M059J (cell line): ENCODE measurements at places on chromosomes 5 and 9. TPM values are rescaled to one million over a fixed set of nuclear protein-coding genes. Genes with fewer than 3 reads are reported as not detected.

FAM169A gene
- 5.3 and 10.7 TPM in 2 replicates for total RNA-seq

TICAM2 gene
- total RNA-seq = 14.0 and 16.0 TPM in 2 replicates

TRPM3 gene
- 0.07 TPM in 1 of 2 replicates, not detected in the other for total RNA-seq

PAIP1 gene
- 155 and 192 TPM in 2 replicates for total RNA-seq

FOXD4 gene
- 0.05 TPM in 1 of 2 replicates, not detected in the other for total RNA-seq

GZMA gene
- not detected in 2 replicates for total RNA-seq

PCDHGA7 gene
- total RNA-seq = 0.17 TPM in 1 of 2 replicates, not detected in the other

FGFR4 gene
- 0.62 TPM in 1 of 2 replicates, not detected in the other for total RNA-seq

SLC6A18 gene
- not detected in 2 replicates for total RNA-seq

PCDHGA3 gene
- total RNA-seq = 0.49 TPM in 1 of 2 replicates, not detected in the other

ZMYND19 gene
- 20.6 and 33.0 TPM in 2 replicates for total RNA-seq

TRIM36 gene
- 1.6 and 3.6 TPM in 2 replicates for total RNA-seq

ARL14EPL gene
- 0.37 TPM in 1 of 2 replicates, not detected in the other for total RNA-seq

DDX4 gene
- not detected in 2 replicates for total RNA-seq

PFN3 gene
- total RNA-seq = not detected in 2 replicates

IL11RA gene
- total RNA-seq = 13.8 and 16.5 TPM in 2 replicates

PCDHGA11 gene
- total RNA-seq = 0.05 TPM in 1 of 2 replicates, not detected in the other

C9 gene
- not detected in 2 replicates for total RNA-seq

LCN15 gene
- not detected in 2 replicates for total RNA-seq

TMEM232 gene
- total RNA-seq = 0.15 and 0.22 TPM in 2 replicates

SAPCD2 gene
- 11.8 and 28.5 TPM in 2 replicates for total RNA-seq

RFK gene
- total RNA-seq = 37.6 and 42.7 TPM in 2 replicates

ANKRD55 gene
- total RNA-seq = 0.17 TPM in 1 of 2 replicates, not detected in the other

NRARP gene
- total RNA-seq = not detected in 2 replicates

PRLR gene
- 0.96 TPM in 2 replicates for total RNA-seq

GABRP gene
- total RNA-seq = not detected in 2 replicates

IFNA2 gene
- not detected in 2 replicates for total RNA-seq

PPP2R2B gene
- total RNA-seq = 7.6 and 9.1 TPM in 2 replicates

SOX30 gene
- 0.12 and 0.22 TPM in 2 replicates for total RNA-seq

SGCD gene
- 0.49 and 1.7 TPM in 2 replicates for total RNA-seq

PDGFRB gene
- 23.5 and 44.4 TPM in 2 replicates for total RNA-seq

OLFM1 gene
- total RNA-seq = 0.42 TPM in 1 of 2 replicates, not detected in the other

FRRS1L gene
- 0.05 TPM in 2 replicates for total RNA-seq

MYOZ3 gene
- total RNA-seq = 0.25 and 0.34 TPM in 2 replicates

SPINK1 gene
- total RNA-seq = not detected in 2 replicates

MORN5 gene
- not detected in 2 replicates for total RNA-seq

IRX4 gene
- total RNA-seq = not detected in 2 replicates

OR1L8 gene
- 0.25 TPM in 1 of 2 replicates, not detected in the other for total RNA-seq

TMEM161B gene
- 15.7 and 21.1 TPM in 2 replicates for total RNA-seq

SHISAL2B gene
- total RNA-seq = not detected in 2 replicates

C8G gene
- 0.89 TPM in 1 of 2 replicates, not detected in the other for total RNA-seq

NEURL1B gene
- total RNA-seq = 2.3 and 5.8 TPM in 2 replicates

ENTPD8 gene
- total RNA-seq = not detected in 2 replicates

SPINK7 gene
- not detected in 2 replicates for total RNA-seq

FAM193B gene
- 5.9 and 10.6 TPM in 2 replicates for total RNA-seq

NPR2 gene
- total RNA-seq = 4.4 and 7.6 TPM in 2 replicates

APBA1 gene
- total RNA-seq = 0.69 and 1.2 TPM in 2 replicates

DBH gene
- total RNA-seq = not detected in 2 replicates

BTNL3 gene
- total RNA-seq = not detected in 2 replicates

GARNL3 gene
- total RNA-seq = 3.6 and 5.9 TPM in 2 replicates

SLC9A3 gene
- total RNA-seq = 2.9 and 3.0 TPM in 2 replicates

IRGM gene
- total RNA-seq = not detected in 2 replicates
